Stimulated activated CD4-positive, alpha-beta T cell treated with anti-CD3 and anti-CD28 coated beads, Interleukin-2, amount 100 ng/mL, for 24 hours (primary cell): ENCODE measurements at places on chromosomes 3 and 15.

DNA sequence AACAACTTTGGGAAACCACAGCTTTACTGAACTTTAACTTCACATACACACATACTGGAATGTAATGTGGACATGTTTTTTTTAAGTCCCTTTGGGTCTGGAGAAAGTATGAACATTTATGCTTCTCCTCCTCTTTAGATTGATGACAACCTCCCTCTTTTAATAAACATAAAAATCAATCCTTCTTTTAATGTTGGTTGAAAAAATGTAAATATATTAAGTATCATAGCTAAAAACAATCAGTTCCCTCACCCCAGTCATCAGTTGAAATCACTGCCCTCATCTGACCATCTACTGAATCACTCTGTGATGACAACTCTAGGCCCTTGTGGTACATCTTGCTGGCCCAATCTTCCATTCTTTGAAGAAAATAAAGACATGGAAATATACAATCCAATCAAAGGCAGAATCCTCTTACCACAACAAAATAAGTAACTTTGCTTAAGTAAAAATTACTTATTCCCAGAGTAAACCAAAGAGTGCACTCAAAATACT, 6.4 kb downstream of the AAGAB start:
- no peak for DNase-seq

- DNase-seq, result no peak
These were observed 13.8 kb downstream of the CRYGS start for GRCh38 chr3:186530415-186530814.

DNA sequence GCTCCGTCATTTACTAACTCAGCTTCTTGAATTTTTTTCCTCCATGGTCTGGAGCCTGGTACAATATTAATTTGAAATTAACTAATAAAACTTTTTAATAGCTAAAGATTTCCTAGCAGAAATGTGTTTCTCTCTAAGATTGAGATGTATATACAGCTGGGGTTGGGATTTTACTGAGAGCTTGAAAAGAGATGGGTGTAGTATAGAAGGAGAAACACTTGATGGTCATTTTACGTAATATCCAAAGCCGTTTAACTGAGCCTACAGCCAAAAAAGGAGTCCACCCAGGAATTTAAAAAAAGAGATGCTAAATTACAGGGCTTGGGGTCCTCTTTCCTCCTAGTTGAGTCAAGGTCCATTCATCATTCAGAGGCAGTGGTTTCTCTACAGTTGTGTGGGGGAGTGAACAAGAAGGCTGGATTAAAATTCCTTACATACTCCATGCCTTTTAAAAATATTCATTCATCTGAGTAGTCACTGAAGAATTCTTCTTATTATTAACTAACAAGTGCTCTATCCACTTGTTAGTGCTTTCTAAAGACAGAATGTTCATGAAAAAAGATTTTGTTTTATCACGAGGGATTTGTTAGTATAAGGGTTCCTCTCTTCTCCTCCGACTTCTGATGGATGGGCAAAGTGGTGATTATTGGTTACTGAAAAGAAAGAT, 255.3 kb upstream of the IL12A start:
- no peak for DNase-seq

DNA sequence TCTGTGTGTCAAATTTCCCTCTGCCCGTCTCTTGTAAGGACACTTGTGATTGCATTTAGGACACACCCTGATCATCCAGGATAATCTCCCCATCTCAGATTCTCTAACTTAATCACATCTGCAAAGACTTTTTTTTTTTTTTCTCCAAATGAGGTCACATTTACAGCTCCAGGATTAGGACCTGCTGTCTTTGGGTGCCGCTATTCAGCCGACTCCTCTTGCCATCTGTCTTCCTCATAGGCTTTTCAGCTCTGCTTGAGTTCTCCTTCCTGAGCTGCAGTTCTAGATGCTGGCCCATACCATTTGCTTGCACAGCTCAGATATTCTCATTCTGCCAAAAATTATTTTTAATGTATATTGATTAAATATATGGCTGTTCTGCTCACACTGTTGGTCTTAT, 94.3 kb upstream of the TLE3 start:
- no peak for DNase-seq

- no peak for DNase-seq
These were observed 46.1 kb upstream of the FGD5 start for GRCh38 chr3:14772533-14773138.

DNA sequence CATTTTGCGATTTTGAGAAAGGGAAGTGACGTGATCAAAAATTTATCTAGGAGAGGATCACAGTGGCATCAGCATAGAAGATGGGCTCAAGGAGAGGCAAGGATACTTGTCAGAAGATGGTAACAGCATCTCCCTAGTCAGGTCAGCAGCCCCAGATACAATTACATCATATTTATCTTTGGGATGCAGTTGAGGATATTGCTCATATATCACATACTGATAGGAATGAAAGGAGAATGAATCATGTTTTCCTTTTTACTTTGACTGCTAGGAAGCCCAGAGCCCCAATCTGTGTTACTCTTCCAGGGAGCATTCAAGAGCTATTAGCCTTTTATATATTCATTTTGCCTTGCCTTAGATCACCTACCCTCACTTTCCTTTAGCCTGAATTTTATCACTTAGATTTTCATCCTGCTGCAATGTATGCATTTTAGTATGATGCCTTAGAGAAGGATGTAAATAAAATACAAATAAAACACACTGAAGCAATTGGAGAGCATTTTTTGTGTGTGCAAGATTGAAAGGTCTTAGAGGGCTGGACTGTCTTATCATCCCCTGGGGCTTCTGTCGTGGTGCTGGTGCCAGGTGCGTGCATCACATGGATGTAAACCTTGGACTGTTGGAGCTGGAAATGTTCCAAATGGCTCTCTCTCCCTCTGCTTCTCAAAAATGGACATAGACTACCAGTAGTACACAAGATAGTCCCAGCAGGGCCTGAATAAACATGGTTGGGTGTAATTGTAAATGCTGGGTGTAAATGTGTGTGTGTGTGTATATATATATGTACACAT, 40.3 kb downstream of the CORO2B start:
- no peak for DNase-seq
